ENCODE measurements at places on chromosomes 13 and 19. TPM values are rescaled to one million over a fixed set of nuclear protein-coding genes. Genes with fewer than 3 reads are reported as not detected.

DNA sequence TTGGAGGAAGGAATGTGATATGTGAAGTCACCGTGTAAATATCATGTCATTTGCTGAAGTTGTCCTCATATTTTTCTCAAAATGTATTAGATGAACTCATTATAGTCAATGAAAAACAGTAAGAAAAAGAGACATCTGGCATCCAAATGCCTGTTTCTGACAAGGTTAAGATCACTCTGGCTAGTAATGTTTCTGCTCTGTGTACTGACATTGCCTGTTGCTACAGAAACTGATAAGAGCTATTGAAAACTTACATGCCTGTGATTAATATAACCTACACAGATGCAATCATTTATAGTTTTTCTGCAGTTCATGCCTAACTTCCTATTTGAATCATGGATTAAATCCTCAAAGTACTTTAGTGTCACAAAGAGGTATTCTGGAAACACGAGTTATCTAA is 249.8 kb downstream of the NBEA start:
- no peak for DNase-seq

GRCh38 chr13:97653443-97654140 is 219.6 kb downstream of the RAP2A start:
- DNase-seq: peak; percentile 46

GRCh38 chr19:49413348-49413747 is 9.9 kb downstream of the PTH2 start:
- peak; percentile 31 for DNase-seq

GRCh38 chr13:80454245-80454644 is 113.3 kb upstream of the SPRY2 start:
- DNase-seq: peak; percentile 1

Gene SRRM5
- total RNA-seq: not detected

Gene CYP4F8
- not detected for total RNA-seq

Gene CABP5
- not detected for total RNA-seq

Gene PSPN
- total RNA-seq: 0.54 TPM
